Stimulated activated CD8-positive, alpha-beta memory T cell treated with anti-CD3 and anti-CD28 coated beads, Interleukin-7, amount 100 ng/mL, for 1 hour (primary cell): ENCODE measurements at places on chromosomes 7 and 10.

DNA sequence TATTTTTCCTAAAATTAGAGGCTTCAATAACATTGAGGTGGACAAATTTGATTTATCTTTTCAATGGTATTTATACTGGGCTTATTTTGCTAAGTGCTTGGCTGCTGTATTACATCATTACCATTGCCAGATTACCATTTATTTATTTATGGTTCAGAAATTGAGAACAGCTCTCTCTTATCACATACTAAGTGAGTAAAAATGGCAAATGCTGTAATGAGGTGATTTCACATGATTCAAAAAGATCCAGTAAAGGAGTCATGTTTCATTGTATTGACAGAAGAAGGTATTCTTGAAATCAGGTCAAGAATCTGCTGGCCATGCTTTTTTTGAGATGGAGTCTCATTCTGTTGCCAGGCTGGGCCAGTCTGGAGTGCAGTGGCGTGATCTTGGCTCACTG lies 322.6 kb downstream of the KIF20B start:
- DNase-seq = no peak

DNA sequence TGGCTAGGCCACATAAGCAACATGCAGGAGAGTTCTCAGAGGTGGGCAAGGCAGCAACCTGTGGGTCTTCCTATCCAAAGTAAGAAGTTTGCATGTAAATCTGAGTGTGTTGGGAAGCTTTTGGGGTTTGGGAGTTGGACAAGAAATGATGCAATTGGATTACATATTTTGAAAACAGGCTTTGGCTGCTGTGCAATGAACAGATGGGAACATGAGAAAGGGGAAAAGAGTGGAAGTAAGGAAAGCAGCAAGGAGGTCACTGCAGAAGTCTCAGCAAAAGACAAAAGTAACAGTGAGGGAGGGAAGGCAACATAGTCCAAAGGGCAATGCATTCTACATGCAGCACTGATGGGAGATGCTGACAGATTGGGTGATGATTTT lies 61.1 kb upstream of the C10orf90 start:
- no peak for DNase-seq

DNA sequence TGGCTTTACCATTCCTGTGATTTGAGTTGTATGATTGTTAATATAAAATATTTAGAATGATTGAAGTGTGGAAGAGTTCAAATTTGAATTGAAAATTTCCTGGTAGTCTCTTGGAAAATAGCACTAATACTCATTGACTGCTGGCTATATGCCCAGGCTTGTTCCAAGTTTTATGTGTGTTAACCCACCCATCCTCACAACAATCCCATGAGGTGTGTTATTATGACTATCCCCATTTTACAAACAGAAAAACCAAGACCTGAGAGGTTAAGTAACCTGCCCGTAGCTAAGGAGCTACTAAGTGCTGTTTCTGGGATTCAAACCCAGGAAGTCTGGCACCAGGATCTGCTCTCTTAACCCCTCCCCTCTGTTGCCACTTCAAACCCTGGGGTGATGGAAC lies 213.9 kb downstream of the CREB5 start:
- no peak for DNase-seq

DNA sequence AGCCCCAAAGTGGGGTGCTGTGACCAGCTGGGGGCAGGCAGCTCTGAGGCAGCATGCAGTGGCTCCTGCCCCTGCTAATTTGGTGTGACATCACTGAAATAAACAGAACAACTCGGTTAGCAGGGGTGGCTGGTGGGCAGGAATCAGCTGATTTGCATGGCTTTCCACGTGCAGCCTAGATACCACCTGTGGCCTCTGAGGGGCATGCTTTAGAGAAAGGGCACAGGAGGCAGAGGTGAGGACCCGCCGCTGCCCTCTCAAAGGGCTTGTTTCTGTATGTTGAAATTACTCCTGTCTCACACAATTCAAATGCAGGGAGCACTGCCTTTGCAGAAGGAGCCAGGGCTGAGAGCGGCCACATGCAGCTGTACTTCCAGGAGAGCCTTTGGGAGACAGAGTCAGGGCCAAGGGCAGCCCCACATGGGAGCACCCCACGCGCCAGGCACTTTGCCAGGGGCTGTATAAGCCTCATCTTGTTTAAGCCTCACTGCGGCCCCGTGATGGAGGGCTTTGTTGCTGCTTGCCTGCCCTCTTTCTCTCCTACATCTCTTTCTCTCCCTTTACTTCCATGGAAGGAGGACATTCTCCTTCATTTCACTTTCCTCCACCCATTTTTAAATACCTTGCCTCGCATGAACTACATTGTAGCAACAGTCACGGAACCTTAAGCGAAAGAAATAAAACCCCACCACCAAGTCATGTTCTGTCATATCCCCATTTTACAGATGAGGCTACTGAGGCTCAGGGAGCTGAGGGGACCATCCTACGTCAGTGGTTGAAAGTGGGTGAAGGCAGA lies 137.7 kb downstream of the ZMIZ1 start:
- no peak for DNase-seq

DNA sequence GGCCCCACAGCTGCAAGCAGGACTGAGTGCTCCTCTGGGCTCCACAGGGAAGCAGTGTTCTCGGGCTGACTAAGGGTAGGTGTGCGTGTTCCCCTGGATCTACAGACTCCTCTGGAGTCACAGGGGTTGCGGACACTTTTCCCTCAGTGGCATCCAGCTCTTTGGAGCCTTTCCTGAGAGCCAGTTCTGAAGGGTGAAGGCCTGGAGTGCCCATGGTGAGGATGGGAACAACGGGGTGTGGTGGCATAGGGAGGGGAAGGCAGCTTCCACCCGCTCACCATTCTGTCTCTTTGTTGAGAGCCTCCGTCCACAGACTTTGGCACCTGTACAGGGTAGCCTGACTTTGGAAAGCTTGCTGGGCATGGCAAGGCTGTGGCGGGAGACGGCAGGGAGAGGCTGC lies 104.1 kb upstream of the PCBD1 start:
- DNase-seq = no peak

GRCh38 chr10:1696106-1696505 lies 41.2 kb downstream of the ADARB2 start:
- no peak for DNase-seq

DNA sequence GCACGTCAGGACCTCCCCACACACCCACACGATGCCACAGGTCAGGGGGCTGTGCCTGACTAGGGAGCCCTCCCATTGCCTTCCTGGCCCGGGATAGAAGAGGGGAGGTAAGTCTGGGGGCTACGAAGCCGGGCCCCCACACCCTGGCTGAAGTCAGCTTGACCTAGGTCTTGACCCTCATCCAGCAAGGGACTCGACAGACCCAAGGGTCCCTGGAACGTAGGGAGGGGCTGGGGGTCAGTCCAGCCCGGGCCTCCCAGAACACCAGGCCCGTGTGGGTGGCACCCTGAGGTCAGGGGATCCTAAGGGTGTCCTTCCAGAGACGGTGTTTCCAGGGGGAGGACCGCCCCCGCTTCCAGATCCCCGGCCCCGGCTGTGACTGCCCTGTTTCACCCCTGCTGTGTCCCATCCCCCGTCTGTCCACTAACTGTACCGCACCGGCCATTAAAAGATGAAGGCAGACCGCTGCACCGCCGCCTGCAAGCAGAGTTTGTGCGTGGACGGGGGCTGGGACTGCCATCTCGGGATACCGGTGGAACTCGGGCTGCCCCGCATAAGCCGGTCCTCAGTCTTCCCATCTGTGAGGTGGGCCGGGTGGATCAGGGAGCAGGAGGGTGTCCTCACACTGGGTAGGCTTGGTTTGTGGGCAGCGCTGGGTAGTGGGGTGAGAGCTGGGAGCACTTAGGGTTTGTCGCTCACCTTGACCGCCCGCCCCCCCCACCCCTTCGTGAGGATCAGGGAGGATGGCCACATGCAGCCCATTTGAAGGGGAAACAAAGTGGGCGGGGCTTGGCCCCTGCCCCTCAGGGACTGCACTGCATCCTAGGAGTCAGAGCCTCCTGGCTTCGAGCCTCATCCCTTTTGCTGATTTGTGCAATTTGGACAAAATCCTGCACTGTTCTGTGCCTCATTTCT lies 21.1 kb downstream of the SLC29A4 start:
- DNase-seq = no peak

DNA sequence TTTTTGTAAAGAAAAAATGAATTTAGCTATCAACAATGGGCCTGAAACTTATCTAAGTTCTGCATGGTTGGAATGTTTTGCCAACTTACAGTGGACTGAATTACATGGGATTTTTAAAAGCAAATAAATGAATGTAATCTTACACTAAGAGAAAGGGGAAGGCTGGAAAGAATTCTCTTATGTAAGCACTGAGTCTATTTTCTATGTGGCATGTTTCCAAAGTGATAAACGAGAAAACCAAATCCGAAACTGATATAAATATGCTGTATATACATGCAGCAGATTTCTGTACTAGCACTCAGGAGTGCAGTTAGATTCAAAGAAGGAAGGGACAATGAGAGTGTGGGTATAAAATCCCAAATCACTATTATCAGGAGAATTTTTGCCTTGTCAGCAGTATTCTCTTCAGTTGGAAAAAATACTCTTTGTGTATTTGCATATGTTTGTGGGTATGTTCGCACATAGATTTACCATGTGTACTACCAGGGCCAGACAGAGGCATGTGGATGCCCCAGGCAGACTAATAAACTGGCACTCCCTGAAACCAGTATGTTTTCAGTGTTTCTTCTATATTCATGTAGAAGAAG lies 334.3 kb upstream of the SEMA3D start:
- DNase-seq = no peak

GRCh38 chr10:50536617-50537240 lies 87.0 kb downstream of the SGMS1 start:
- no peak for DNase-seq

DNA sequence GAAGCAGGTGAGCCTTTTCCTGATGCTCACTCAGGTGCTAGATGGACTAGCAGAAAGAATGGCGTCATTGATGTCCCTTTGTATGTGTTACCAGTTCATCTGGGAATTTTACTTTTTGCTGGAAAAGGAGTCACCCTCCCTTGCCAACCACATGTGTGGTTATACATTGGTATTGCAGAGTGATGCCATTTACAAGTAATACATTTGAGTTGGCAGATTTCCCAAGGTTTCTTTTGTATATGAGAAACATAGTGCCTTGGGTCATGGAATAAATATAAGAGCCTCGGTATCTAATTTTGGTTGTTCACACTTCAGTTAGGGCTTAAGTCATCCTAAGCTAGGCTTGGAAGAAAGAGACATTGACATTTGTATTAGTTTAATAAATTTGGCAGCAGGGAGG lies 10.4 kb upstream of the ATXN7L1 start:
- DNase-seq = no peak

- DNase-seq = no peak
Observed at GRCh38 chr10:78627254-78627795, 441.4 kb upstream of the ZMIZ1 start.

DNA sequence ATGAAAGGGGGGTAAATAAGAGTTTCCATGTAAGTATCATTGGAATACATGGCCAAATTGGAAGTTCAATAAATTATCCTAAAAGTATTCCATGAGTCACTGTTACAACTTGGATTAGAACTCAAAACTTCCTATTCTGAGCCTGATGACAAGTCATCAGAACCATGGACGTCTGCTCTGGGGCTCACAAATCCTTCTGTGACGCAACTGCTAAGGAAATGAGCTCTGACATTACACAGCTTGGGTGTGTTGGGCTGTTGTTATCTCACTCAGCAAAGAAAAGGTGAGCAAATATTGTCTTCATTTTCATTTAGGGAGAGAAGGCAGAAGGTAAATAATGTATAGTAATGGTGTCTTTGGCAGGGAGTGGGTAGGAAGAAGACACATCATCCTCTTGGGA lies 214.8 kb upstream of the ADO start:
- DNase-seq = no peak

DNA sequence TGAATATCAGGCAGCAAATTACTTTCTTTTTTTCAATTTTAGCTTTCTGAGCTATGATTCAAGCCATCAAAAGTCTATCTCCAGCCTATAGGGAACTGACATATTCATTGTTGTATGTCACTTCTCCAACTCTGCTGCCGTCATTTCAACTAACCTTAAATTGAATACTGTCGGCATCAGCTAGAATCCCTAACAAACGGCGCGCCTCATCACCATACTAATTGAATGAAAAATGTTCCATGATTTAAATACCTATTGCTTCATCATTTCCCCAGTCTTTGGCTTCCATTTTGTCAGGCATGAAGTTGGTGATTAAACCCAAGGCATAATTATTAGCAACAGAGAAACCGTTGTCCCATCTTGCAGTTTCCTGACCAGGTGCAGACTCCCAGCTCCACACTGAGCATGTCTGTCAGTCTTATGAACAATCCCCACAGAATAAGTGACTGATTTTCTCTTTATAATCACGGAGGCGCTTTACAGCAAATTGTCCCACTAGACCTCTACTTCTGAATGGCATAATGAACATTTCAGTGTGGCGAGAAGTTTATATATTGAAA lies 83.5 kb upstream of the NPY start:
- DNase-seq = no peak

DNA sequence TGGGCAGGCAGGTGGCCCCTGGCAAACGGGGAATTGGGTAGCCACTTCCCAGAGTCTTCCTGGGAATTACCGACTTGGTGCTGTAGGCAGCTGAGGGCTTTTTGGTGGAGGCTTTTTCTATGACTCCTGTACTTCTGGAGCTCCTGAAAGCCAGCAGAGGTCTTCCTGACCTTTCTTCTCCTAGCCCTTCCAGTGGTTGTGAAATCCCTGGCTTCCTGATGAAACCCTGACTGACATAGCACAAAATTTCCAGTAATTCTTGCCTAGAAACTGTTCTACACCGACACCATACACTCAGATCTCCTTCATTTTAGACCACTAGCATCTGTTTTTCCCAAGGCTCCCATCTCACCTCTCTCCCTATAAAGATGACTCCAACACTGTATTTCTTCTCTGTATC lies 120.2 kb downstream of the STRA8 start:
- DNase-seq = no peak

GRCh38 chr10:6871128-6871527 lies 291.1 kb upstream of the PRKCQ start:
- DNase-seq = no peak

DNA sequence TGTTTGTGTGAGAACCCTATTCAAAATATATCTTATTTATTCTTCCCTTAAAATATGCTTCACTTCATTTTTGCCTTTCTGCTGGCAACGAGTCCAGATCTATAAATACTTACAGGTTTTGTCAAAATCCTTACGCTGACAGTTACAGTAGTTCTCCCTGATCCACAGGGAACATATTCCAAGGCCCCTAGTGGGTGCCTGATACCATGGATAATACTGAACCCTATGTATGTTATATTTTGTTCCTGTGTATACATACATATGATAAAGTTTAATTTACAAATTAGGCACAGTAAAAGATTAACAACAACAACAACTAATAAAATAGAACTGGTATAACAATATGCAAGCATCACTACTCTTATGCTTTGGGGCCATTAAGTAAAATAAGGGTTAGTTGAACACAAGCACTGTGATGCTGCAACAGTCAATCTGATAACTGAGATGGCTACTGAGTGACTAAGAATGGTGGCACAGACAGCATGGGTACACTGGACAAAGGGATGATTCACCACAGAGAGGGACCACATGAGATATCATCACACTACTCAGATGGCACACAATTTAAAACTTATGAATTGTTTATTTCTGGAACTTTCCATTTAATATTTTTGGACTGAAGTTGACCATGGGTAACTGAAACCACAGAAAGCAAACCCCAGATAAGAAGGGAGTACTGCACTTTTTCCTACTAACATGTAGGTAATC lies 29.4 kb upstream of the PCGF5 start:
- no peak for DNase-seq

GRCh38 chr10:33330543-33331378 lies 3.7 kb downstream of the NRP1 start:
- DNase-seq = peak; percentile 54

- no peak for DNase-seq
Observed at GRCh38 chr7:150744041-150744656, 6.9 kb downstream of the GIMAP5 start.

GRCh38 chr7:19079066-19079465 lies 38.4 kb downstream of the TWIST1 start:
- DNase-seq = no peak

- no peak for DNase-seq
Observed at GRCh38 chr10:42958142-42958868, 118.6 kb upstream of the RET start.
